OCI-M1 (cell line): ENCODE measurements at places on chromosomes 2 and 18.

- no peak for DNase-seq
Observed at GRCh38 chr2:73081181-73081671, 9.7 kb upstream of the SFXN5 start.

DNA sequence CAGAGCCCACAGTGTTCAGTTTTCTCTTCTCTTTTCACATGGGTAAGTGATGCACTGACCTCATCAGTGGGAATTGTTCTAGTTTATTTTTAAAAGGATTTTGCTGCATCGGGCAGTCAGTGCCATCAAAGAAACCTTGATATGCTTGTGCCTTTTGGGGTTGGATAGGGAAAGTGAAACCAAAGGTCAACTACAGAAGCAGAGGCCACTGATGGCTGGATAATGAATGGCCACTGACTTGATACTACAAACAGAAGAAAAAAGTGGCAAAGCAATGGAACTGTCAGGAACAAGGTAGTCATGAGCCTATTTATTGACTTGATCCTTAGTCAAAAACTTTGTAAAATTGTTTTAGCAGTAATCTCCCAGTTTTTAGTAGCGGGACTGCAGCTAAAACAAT is 636.3 kb upstream of the ZEB2 start:
- DNase-seq = peak; percentile 71

DNA sequence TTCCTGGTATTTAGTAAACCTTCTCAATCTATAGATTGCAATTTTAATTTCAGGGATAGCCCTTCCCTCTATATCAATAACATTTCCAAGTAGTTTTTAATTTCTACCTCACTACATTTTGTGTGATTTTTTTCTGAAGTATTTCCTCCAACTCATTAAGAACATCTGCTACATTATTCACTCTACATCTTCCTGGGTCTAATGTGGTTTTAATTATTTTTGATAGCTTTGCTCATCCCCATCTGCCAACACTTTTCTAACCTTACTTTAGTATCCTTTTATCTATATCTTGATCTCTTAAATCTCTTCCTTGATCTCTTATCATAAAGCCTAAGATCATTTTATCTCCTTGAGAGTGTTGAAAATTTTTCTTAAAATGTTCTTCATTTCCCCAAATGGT is 278.3 kb upstream of the CYP26B1 start:
- no peak for DNase-seq

DNA sequence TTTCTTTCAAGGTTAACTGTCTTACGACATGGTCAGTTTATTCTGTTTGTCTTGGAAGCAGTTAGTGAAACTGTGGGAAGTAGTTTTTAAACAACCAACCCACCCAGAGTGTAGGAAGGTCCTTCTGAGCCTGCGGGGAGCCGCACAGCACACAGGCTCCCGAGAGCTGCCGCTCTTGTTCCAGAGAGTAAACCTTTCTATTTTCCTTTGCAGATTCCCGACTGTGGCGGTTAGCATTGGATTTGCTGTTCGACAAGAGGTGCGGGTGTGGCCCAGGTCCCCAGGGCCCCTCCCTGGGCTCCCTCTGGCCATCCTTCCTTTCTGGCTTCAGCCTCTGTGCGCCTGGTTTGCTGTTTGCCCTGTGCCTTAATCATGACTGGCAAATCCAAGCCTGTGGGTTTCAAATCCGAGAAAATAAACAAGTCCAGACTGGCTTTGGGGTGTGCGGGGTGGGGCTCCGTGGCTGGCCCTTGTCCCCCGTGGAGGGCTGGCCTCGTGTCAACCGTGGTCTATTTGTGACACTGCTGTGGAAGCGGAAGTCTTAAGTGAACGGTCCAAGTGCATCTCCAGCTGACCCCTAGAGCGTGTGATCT is 30.7 kb downstream of the IMPA2 start:
- no peak for DNase-seq

GRCh38 chr2:26850505-26850904 is 2.6 kb downstream of the DPYSL5 start:
- peak; percentile 28 for DNase-seq

- no peak for DNase-seq
Observed at GRCh38 chr18:25787276-25787675, 303.1 kb downstream of the SS18 start.

- no peak for DNase-seq
Observed at GRCh38 chr18:63126134-63127069, 193.2 kb downstream of the BCL2 start.

DNA sequence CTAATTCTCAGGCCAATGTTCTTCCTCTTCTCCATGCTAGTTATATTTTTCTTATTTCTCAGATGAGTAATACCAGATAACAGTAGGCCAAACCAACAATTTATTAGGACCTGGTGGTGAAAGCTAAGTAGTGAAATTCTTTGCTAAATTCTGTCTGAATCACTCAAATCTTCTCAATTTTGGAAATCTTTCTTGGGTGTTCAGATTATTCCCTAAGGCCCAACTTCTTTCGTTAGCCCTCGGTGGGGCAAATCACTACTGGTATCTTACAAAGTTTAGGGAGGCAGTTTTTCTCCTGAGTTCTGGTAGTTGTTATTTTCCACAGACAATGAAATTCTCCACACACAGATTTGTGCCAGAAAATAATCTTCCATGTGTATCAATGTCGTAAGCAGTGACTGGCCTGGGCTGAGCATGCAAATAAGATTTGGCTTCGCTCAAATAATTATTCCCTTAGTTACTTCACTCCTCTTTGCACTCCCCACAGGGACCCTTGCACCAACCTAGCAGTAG is 443.5 kb upstream of the SLC14A2 start:
- no peak for DNase-seq

GRCh38 chr2:183998041-183998796 is 600.1 kb upstream of the ZNF804A start:
- DNase-seq = no peak

- no peak for DNase-seq
Observed at GRCh38 chr2:122830157-122830556, 1074.7 kb downstream of the TSN start.

- no peak for DNase-seq
Observed at GRCh38 chr2:5064687-5065086, 627.5 kb upstream of the SOX11 start.

GRCh38 chr2:172182624-172183023 is 79.9 kb upstream of the DLX2 start:
- no peak for DNase-seq

DNA sequence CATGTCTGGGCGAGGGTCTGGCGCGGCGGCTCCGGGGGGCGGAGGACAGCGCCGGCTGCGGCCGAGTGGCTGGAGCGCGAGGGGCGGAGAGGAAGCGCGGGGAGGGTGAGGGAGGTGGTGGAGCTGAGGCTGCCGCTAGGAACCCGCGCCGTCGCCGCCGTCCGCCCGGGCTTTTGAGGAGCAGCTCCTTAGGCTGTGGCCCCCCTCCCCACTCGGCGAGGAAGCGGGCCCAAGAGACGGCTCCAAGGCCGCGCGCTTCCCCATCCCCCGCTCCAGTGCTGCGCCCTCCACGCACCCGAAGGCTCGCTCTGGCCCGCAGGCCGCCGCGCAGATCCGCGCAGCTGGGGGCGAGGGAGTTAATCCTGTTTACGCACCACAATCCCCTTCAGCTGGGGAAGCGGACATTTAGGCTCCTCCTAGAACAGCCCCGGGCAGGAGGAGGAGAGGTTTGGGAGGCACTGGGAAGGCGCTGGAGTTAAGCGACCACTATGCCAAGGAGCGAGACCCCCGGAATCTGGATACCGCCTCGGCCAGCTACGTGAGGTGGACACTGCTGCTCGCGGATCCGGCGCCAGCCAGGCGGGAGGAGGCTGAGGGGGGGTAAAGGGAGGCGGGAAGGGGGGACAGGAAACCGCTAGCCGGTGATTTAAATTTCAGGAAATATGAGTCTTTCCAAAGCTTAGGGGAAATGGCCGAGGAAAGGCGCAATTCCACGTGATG is at the start of gene CNRIP1:
Gene CNRIP1 (minus strand): TSS at position 552 of the 720 bp plus-strand sequence. CDS start 549 bp downstream, at position 3.
- DNase-seq = peak; percentile 72

DNA sequence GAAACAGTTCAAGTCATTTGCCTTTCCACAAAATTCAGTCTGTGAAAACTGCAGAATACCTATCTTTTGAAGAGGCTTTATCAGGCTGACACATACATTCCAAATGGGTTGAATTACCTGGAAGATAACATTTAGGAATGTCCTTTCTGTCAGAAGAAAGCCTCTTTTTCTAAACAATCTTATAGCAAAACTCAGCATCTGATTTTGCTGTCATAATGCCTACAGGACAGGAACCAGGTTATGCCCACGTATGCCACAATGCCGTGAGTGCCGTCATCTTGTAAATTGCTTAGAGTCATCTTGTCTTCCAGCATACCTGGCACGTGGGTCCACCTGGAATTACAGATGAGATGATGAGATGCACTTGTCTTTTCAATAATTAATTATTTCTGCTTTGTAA is 275.3 kb downstream of the ALPK2 start:
- DNase-seq = no peak

GRCh38 chr2:232421189-232421785 is 14.6 kb downstream of the ALPG start:
- DNase-seq = no peak

GRCh38 chr2:44347526-44347925 is 13.8 kb downstream of the PREPL start:
- no peak for DNase-seq

- no peak for DNase-seq
Observed at GRCh38 chr2:237473878-237474441, 13.1 kb upstream of the MLPH start.

DNA sequence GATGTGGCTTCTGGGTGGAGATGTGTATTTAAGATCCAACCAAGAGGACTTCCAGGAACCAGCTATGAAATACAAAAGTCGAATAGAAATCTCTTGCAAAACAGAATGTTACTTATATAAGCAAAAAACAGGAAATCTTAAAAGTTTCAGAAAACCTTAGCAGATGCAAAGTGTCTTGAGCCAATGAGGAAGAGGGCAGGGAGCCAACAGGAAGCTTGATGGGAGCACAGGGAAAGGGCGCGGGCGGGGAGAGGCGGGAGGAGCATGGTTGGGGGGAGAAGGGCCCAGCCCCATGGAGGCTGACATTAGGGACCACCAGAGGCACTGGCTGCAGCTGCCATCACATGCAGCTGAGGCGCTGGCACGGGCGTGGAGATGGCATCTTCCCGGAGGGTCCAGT is 203.3 kb downstream of the SNTG2 start:
- DNase-seq = no peak

- no peak for DNase-seq
Observed at GRCh38 chr2:178833382-178833781, 26.2 kb upstream of the TTN start.

- DNase-seq = no peak
Observed at GRCh38 chr2:190582736-190583506, 48.4 kb upstream of the NEMP2 start.

- DNase-seq = no peak
Observed at GRCh38 chr2:54867457-54867856, 144.0 kb downstream of the EML6 start.

GRCh38 chr18:37540424-37541138 is 25.0 kb downstream of the CELF4 start:
- no peak for DNase-seq

- DNase-seq = no peak
Observed at GRCh38 chr2:90077948-90078347, 1386.5 kb downstream of the RPIA start.

DNA sequence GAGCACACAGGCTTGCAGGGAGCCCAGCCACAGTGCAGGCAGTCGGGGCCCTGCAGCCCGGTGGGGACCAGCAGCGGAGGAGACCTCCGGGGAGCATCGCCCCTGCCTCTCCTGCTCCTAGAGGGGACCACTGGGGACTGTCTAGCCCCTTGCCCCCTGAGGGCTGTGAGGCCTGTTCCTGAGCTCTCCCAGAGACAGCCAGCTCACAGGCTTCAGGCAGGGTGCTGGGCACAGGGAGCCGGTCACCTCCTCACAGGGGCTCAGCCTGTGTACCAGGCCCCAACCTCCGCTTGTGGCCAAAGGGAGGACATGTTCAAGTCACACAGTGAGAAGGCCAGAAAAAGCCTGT is 3.5 kb upstream of the NMUR1 start:
- DNase-seq = no peak

DNA sequence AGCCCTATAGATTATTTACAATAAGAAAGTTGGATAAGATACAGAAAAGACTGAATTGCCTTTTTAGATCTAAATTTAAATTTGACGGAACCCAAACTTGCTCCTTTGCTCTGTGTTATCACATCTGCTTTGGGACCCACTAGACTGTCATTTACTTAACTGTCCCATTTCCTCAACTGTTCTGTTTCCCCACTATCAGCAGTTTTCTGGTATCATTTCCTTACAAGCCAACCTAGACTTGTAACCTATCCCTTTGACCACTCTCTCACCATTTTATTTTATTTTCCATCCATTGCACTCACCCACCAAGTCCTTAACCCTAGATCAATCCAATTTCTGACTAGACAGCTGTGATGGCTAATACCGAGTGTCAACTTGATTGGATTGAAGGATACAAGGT is 38.6 kb upstream of the CD28 start:
- DNase-seq = no peak

DNA sequence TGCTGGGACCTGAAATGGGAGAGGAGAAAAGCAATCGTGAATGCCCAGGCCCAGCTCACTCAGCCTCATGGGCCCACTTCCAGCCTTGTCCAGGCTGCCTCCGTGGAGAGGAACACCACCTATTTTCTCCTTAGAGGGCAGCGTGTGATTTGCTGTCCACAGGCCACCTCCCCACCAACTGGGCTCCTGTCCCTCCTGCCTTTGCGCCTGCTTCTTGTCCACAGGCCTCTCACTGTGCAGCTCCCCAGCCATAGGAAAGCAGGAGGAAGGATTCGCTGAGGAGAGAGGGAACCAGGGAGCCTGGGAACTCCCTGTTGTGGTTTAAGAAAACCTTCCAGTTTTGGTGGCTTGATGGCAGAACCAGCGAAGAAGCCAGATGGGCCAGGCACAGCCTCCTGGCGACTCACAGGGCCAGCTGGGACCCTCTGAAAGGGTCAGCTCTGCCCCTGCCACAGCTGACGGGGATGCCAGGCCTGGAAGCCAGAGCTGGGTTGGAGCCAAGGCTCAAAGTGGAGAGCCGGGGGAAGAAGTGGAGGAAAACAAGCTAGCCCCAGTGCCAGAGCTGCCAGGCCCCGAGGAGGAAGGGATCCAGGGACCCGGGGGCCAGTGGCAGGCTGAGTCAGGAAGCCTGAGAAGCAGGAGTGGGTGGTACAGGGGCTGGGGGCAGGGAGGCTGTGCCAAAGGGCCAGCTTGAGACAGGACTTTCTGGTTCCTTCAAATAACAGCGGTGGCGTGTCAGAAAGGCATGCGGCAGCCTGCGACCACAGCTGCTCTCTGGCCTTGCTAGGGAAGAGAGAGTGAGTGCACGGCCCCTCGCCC is 9.9 kb downstream of the TMBIM1 start:
- DNase-seq = no peak

DNA sequence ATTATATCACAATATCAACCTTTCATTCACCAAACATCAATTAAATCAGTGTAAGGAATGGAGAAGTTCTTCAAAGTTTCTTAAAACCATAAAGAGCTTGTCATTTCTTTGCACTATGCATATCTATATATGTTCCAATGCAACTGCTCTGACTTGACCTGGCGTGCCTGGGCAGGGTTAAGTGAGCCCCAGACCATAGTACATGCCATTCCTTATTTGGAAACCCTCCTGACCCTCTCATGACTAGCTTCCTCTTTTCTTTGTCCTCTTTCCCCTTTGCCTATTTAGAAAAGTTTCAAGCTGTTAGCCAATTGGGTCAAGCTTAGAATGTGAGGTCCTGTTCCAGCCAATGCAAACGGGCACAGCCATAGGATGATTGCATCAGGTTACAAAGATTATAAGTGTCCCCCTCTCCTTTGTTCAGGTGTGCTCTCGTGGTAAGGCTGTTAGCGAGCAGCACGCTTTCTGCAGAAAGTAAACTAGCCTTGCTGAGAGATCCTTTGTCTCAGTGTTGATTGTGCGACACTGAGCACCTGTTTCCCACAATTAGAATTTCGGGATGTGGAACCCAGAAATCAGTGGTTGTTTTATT is 78.2 kb upstream of the UXS1 start:
- DNase-seq = peak; percentile 71

- DNase-seq = no peak
Observed at GRCh38 chr2:223835701-223836532, 1.5 kb downstream of the AP1S3 start.
